Activated naive CD4-positive, alpha-beta T cell (primary cell): ENCODE measurements at places on chromosomes 3 and 15.

- no peak for DNase-seq
Measured at GRCh38 chr3:32421991-32422859, 30.6 kb downstream of the CMTM7 start.

DNA sequence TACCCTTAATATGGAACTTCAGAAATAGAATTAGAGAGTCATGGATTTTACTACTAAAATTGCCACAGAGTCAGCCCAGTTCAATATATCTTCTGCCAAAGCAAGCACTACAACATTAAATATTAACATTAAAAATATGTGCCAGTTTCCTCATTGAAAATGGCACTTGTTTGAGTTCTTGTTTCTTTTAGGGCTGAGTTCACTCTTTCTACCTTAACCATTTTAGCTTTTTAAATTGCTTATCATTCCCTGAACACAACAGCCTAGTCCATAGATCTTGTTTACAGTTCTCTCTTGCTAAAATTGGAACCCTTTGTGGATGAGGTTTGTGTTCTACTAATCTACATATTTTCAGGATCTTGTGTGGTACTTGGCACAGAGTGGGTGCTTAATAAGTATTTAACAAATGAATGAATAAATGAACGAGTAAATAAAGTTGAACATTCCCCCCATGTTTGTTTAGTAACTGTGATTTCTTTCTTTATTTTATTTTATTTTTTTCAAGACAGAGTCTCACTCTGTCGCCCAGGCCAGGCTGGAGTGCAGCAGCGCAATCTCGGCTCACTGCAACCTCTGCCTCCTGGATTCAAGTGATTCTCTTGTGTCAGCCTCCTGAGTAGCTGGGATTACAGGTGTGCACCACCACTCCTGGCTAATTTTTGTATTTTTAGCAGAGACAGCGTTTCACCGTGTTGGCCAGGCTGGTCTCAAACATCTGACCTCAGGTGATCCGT lies 46.0 kb upstream of the SLC7A14 start:
- DNase-seq, result no peak

DNA sequence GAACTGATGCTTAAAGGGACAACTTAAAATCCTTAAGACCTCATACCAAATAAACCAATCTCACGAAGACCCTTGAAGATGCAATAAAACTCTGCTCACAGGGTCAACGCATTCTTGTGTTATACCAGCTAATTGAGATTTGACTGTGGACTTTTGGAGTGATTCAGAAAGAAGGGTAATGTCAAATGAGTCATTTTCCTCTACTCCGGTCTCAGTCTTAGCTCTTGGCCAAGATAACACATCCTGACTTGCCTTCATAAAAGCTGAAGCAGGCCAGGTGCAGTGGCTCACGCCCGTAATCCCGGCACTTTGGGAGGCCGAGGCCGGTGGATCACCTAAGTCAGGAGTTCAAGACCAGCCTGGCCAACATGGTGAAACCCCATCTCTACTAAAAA lies 3.8 kb downstream of the PKM start:
- no peak for DNase-seq

- DNase-seq, result no peak
Measured at GRCh38 chr3:123341871-123342630, 106.8 kb downstream of the ADCY5 start.

GRCh38 chr15:62809115-62809967 lies 233.2 kb upstream of the TPM1 start:
- no peak for DNase-seq

DNA sequence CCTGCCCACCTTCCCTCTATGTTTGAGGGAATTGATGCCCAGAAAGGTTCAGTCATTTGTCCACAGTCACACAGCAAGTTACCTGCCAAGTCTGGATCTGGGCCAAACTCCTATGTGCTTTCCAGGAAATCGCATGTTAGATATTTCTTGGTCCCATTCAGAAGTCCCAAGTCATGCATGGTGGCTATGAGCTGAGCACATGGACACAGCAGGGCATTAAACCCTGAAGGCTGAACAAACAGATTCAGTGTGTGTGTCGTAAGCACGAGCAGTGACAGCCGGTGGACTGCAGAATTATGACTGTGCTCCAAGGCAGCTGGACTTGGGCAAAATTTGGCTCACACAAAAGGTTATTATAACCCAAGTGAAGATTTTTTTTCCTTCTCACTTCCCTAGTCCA lies 11.4 kb upstream of the SLC6A6 start:
- no peak for DNase-seq

DNA sequence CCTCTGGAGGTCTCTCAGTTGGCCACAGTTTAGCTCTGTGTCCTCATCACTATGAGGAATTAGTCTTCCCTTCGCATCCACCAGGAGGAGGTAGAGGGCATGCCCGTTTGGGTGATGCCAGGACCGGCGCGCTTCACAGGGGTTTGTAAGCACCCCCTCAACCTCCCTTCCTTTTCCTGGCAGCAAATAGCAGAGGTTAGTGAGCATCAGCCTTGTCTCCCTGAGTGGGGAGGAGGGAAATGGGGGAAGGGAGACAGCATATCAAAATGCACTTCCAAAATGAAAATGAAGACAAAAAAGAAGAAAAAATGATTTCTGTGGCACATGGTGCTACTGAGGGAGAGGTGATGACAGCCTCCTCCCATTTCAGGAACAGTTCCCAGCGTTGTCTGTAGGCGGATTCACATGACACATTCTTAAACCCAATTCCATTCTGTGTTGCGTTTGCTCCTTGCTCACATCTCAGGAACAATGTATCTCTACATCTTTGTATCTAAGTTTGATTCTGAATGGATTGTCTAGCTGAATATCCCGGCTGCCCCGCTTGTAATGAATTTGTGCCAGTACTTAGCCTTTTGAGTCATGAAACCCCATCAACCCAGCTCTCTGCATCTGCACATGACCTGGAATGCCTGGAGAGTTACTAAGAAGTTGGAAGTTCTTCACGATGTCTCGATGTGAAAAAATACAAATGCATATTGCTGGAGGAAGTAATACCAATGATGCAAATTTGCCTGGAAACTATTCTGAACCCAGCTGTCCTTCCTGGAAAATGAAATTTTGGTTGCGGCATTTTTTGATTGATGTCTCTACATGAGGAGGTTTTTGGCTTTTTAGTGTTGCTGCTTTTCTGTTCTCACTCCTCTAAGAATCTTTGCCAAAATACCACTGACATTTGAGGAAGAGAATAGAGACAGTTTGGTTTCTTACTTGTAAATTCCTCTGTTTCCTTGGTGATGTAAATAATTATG lies 45.2 kb downstream of the TYRO3 start:
- DNase-seq, result peak; percentile 36

- DNase-seq, result no peak
Measured at GRCh38 chr3:100614941-100615340, 5.5 kb downstream of the ADGRG7 start.

DNA sequence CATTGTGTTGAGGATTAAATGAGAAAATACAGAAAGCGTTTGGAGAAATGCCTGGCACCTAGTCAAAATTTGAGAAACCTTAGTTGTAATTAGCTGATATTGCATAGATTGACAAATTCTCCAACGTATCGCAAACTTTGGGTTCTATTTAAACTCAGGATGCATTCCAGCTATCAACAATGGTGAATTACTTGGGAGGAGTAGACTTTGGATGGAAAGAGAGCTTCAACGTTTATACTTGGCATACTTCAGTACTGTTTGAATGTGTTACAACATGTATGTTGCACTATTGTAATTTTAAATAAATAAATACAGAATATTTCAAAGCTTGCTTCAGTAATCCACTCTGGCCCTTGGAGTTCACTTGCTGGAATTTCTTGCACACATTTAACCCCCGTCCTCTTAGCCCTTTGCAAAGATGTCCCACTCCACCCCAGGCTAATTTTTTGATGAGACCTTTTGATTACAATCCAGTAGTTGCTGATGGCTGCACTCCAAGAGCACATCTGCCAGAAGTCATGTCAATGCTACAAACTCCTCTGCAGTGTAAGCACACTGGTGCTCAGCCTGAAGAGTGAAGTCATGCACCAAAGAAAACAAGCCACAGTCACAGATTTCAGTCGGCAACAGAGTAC lies 4.7 kb upstream of the DIS3L start:
- DNase-seq, result no peak

- DNase-seq, result no peak
Measured at GRCh38 chr15:46815765-46816164, 901.5 kb upstream of the SEMA6D start.

- DNase-seq, result no peak
Measured at GRCh38 chr3:13062647-13063046, 10.6 kb downstream of the IQSEC1 start.

- DNase-seq, result no peak
Measured at GRCh38 chr15:97567411-97567810, 393.1 kb upstream of the ARRDC4 start.

- DNase-seq, result no peak
Measured at GRCh38 chr3:15011174-15011573, 53.9 kb downstream of the MRPS25 start.

DNA sequence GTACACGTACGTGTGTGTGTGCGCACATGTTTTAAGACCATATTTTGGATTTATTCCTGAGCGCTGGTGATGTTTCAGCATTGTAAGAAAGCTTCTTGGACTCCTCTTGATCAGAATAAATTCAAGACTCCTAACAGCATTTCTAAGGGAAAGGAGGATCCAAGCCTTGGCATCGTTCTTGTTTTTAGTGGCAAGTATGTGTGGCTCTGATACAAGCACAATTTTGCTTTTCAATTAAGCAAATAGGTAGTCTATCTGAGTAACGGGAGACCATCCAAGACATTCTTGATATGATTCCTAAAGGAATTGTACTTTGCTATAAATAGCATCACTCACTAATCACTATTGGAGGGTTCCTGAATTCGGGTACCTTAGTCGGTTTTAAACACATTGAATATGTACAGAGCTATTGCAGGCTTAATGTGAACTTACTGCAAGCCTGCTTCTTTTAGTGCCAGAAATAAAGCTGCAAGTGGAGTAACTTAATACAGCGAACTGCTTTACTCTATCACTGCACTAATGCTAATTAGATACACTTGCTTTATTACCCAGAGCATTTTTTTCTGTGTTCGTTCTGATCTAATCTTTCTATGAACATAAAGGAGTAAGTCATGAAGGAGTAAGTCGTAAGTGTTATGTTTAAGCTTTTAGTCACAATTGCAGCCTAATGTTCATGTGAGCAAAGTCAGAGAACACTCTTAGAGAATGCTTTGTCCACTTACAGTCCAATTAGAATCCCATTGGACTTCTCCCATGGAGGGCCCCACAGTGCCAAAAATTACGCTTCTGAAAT lies 186.3 kb downstream of the MCTP2 start:
- no peak for DNase-seq

DNA sequence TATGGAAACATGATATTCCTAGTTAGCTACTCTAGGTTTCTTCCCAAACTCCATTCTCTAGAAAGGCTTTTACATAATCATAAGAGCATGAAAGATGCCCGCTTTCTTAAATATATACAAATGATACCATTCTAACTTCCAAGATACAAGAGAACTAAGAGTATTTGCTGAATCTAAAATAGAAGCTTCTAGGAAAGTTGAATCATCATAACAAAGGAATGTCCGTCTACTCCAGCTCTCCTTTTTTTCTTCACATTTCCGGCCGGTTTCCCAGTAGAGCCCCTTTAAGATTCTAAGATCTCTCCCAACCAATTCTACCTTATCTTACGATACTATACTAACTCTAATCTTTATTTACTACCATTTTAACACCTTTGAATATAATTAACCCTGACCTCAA lies 60.1 kb downstream of the RAD18 start:
- DNase-seq, result no peak

DNA sequence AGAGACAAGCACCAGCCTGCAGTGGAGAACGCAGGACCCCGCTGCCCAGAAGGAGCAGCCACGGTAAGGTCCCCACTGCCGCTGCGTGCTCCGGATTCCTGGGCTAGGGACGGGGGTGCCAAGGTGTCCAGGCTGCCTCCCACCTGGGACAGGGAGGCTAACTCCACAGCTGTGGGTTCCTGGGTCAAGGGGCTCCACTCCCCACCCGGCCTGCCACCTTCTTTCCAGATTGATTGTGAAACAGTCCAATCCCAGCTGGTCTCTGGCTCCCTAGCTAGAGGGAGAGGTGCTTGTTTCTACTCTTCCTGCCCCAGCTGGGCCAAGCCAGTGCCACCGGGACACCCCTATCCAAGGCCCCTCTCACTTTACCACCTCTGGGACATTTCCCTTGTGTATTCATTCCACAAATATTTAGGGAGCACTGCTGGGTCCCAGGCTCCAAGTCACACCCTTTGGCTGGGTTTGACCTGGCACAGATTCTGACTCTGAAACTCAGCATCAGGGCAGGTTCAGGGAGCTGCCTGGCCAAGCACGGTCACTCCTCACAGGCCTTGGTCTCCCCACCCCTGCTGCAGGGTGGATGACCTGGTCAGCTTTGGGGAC lies 1.9 kb downstream of the PAK6 start:
- no peak for DNase-seq

GRCh38 chr15:84006421-84006820 lies 229.2 kb upstream of the GOLGA6L4 start:
- DNase-seq, result no peak

GRCh38 chr3:10523561-10523960 lies 18.2 kb upstream of the ATP2B2 start:
- no peak for DNase-seq

- peak; percentile 8 for DNase-seq
Measured at GRCh38 chr3:27720899-27721716, 1.0 kb downstream of the EOMES start.

DNA sequence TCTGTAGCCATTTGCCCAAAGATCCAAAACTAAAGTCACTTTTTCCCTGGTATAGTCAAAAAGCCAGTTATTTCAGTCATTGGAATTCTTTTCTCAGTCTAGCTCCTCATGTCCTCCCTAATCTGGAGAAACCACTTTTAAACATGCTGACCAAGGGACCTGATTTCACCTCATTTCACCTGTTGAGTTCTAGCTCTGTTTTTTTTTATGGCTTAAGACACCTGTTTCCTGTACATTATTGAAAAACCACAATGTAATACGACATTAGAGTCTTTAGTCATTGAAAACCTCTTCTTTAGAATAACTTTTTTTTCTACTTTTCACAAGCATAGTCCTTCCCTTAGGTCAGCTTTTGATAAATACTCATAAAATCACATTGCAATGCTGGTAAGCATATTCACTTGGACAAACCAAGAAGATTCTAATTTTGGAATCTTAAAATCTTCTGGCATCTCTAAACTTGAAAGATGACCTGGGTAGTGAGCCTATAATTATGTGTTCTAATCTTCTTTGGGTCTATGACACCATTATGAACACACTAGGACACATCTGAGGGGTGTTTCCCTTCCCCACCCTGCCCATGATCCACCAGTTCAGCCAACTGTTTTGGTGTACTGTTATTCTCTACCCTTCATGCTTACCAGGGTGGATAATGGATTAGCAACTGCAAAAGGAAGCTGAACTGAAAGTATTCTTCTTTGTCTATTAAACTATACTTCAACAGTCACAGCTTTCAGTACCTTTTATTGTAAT lies 103.5 kb upstream of the FXR1 start:
- no peak for DNase-seq
